SK-N-SH treated with all-trans-retinoic acid at 6 μM for 48 hours (cell line): ENCODE measurements at places on chromosomes 12 and 14.

- peak; percentile 89 for ATAC-seq
Measured at GRCh38 chr12:117080661-117081144, 18.5 kb downstream of the TESC start.

- peak; percentile 12; the same call in 2 of the 3 replicates for ATAC-seq
Measured at GRCh38 chr12:65653946-65654629, 170.2 kb upstream of the HMGA2 start.

DNA sequence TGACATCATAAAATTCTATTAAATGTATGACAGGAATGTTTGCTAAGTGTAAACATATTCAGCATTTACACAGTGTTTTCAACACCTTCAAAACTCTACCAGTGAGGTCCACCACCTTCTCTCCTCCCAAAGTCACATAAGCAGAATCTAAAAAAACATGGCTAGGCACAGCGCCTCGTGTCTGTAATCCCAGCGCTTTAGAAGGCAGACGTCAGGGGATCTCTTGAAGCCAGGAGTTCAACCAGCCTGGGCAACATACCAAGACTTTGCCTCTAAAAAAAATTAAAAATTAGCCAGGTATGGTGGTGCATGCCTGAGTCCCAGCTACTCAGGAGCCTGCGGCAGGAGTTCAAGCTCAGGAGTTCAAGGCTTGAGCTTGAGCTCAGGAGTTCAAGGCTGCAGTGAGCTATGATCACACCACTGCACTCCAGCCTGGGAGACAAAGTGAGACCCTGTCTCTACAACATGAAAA, 30.0 kb downstream of the NUMB start:
- ATAC-seq = no peak

- ATAC-seq = peak; percentile 56
Measured at GRCh38 chr14:24196071-24197055, 1.1 kb upstream of the TM9SF1 start.

GRCh38 chr12:74889563-74890236, 319.9 kb downstream of the KCNC2 start:
- peak; percentile 80 for ATAC-seq

- no peak for ATAC-seq
Measured at GRCh38 chr12:125079648-125080645, 14.7 kb downstream of the AACS start.

GRCh38 chr12:32482226-32482625, 82.9 kb downstream of the FGD4 start:
- no peak for ATAC-seq

GRCh38 chr14:102777711-102778337, 575 bp downstream of the TRAF3 start:
- peak; percentile 13 for ATAC-seq

GRCh38 chr14:49755378-49755777, 12.6 kb upstream of the KLHDC2 start:
- no peak for ATAC-seq

DNA sequence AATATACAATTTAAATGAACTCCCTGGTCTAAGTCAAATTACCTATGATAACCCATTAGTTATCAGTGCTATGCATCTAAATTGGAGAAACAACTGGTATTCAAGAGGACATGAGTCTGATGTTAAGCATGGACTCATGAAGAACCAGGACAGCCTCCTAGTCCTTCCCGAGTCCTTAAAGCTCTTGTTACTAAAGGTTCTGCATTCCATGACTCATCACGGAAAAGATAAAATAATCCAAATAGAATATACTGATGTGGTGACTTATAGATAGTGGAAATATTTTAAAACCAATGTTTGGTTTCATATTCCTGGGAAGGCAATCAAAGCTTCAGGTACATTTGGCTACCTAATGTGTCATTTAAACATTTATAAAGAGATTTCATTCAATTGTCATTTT, 117.2 kb upstream of the PMCH start:
- no peak for ATAC-seq

GRCh38 chr14:69092840-69093422, 60.0 kb downstream of the DCAF5 start:
- no peak for ATAC-seq
